ENCODE measurements at places on chromosomes 7 and 10. TPM values are rescaled to one million over a fixed set of nuclear protein-coding genes. Genes with fewer than 3 reads are reported as not detected.
A peak's percentile ranks its signal among the peaks of the same experiment; 100 is the strongest.

- no peaks in the 10 kb centered on the region for H3K4me1 ChIP-seq
- no peaks in the 10 kb centered on the region for H3K36me3 ChIP-seq
- no peaks in the 10 kb centered on the region for H3K27me3 ChIP-seq
- no peak for DNase-seq
- no peak overlapping the region for H3K27ac ChIP-seq
- no peak overlapping the region for H3K4me3 ChIP-seq
These were observed 602.8 kb downstream of the KCNMA1 start for GRCh38 chr10:77034795-77035194.

DNA sequence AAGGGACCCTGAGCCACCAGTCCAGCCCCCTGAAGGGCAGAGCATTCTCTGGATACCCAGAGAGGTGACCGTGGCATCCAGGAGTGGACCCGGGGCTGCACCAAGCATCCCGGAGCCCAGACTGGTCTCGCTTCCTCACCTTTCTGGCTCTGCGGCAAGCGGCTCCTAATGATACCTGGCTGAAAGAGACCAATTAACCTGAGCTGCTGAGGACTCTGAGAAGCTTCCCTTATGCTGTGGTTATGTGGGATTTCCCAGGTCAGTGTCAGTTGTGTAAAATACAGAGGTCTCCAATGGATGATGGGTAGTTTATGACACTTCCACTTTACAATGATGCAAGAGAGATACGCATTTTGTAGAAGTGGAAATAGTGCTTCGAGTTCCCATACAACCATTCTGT, 51.5 kb downstream of the PFKFB3 start:
- no peaks in the 10 kb centered on the region for H3K36me3 ChIP-seq
- DNase-seq = no peak
- H3K4me3 ChIP-seq = no peak overlapping the region
- H3K4me1 ChIP-seq = no peaks in the 10 kb centered on the region

- no peaks in the 10 kb centered on the region for H3K27me3 ChIP-seq
- H3K4me3 ChIP-seq = no peak overlapping the region
- H3K27ac ChIP-seq = no peak overlapping the region
- DNase-seq = no peak
- H3K36me3 ChIP-seq = no peaks in the 10 kb centered on the region
These were observed 12.3 kb upstream of the C10orf71 start for GRCh38 chr10:49286686-49287085.

DNA sequence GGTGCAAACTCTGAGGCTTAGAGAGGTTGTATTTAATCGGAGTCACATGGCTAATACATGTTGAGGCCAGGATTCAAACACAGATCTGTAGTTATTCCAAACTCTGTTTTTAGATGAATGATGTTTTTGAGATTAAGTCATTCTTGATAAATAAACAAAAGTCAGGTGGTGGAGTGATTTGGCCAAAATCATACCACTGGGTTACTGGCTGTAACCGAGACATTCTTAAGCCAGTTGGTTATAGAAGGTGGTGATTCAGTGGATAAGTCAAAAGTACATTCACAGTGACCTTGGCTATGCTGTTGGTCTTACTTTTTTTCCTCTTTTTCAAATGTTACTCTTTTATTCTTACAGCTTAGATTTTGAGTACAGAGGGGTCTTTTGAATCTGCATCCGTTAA, 361.4 kb downstream of the KIF20B start:
- no peak overlapping the region for H3K4me3 ChIP-seq
- H3K27me3 ChIP-seq = no peaks in the 10 kb centered on the region
- no peak overlapping the region for H3K27ac ChIP-seq
- DNase-seq = no peak
- H3K4me1 ChIP-seq = no peaks in the 10 kb centered on the region

DNA sequence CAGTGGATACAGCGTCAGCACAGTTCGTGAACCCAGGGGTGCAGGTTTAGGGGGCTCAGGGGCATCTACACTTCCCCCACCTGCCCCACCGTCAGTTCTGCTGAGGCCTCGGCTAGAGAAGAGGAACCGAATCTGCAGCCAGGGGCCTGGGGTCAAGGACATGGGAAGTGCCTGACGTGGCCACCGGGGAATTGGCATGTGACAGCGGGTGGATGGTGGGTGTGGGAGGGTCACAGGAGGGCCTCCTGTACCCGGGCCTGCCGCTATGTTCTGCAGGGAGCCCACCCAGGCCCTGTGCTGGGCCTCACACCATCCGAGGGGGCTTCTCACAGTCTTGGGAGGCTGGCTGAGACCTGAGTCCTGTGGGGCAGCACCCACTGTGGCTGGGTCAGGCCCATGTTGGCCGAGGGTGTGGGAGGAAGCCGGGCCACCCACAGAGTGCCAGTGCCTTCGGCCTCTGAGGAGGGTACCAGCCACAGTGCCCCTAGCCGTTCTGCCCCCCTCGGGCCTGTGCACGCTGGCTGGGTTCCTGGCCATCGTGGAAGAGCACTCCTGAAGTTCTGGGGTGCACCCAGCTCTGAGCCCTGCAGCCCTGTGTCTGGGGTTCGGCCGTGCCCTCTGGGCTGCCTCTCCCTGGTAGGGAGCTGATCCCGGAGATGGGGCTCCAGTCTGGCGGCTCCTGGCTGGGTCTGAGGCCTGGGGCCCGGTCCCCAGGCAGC, 5.9 kb downstream of the TTYH3 start:
- no peak overlapping the region for H3K27ac ChIP-seq
- H3K4me1 ChIP-seq = peaks cover 96% of the 10 kb centered on the region
- no peak overlapping the region for H3K4me3 ChIP-seq
- no peaks in the 10 kb centered on the region for H3K36me3 ChIP-seq
- DNase-seq = peak; percentile 38

DNA sequence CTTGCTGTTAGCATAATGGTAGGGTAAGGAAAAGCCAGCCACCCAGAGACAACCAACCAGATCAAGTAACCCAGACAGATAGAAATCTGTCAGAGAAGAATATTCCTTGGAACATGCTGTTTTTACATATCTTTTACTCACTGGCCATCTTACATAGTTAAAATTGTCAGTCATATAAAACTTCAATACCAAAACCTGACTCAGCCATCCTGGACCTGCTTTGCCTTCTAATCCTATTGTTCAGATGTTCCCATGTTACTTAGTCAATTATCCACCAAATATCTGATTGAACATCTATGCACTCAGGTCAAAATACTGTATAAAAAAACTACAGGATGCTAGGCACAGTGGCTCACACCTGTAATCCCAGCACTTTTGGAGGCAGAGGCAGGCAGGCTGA, 466.5 kb upstream of the NRP1 start:
- no peaks in the 10 kb centered on the region for H3K36me3 ChIP-seq
- H3K4me1 ChIP-seq = no peaks in the 10 kb centered on the region
- H3K4me3 ChIP-seq = no peak overlapping the region

The NUTM2D gene
- 7.2 TPM for total RNA-seq

The TRPV6 gene
- 0.78 TPM for total RNA-seq

The IFIT1B gene
- total RNA-seq = not detected

The SYNPO2L gene
- total RNA-seq = not detected

The ITGA8 gene
- total RNA-seq = 5.5 TPM

The STEAP2 gene
- 17.3 TPM for total RNA-seq

Data from tibial nerve (tissue), 4 donors.